ENCODE measurements at places on chromosomes 6 and 20.

DNA sequence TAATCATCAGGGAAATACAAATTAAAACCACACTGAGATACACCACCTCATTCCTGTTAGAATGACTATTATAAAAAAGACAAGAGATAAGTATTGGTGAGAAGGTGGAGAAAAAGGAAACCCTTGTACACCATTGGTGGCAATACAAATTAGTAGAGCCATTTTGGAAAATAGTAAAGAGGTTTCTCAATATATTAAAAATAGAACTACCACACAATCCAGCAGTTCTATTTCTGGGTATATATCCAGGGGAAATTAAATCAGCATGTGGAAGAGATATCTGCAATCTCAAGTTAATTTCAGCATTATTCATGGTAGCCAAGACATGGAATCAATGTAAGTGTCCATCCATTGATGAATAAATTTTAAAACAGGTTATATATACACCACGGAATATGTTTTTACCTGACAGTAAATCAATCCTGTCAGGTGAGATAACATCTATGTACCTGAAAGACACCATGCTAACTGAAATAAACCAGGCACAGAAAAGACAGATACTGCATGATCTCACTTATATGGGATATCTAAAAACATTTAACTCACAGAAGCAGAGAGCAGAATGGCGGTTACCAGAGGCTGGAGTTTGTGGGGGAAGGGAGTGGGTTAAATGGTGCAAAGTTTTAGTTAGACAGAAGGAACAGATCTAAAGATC, 64.1 kb downstream of the SHPRH start:
- no peak for DNase-seq

GRCh38 chr6:17928514-17929430, 58.7 kb downstream of the KIF13A start:
- no peak for DNase-seq

- peak; percentile 66 for DNase-seq
Observed at GRCh38 chr20:17992224-17992637, 23.4 kb downstream of the MGME1 start.

- DNase-seq, result peak; percentile 33
Observed at GRCh38 chr20:45347936-45348778, at the start of gene SDC4. Gene SDC4 (minus strand): TSS chr20:45348424. CDS start chr20:45348384, 40 bp downstream.

DNA sequence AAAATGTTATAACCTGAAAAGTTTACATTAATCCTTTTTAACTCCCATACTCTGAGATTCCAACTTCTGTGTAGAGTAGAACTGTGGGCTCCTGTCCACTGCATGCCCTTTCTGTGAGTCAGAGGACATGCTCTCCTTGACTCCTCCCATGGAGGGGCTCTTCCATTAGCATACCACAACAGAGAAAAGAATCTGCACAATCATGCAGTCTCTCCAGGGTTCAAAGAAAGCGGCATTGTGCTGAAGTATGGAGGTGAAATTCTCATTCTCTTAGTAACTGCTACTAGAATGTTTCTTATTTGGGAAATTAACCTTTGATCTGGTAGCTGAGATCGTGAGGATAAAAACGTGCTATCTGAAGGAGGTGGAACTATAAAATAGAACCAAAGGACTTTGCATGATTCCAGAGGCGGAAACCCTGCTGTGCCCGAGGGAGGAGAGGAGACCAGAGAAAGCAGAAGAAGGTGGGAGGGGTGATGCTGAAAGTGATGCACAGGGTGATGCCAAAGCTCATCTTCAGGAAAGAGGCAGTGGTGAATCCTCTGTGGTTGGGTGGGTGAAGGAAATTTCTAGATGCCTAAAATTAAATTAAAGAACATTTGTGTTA, 202.2 kb upstream of the PCSK2 start:
- DNase-seq, result no peak

DNA sequence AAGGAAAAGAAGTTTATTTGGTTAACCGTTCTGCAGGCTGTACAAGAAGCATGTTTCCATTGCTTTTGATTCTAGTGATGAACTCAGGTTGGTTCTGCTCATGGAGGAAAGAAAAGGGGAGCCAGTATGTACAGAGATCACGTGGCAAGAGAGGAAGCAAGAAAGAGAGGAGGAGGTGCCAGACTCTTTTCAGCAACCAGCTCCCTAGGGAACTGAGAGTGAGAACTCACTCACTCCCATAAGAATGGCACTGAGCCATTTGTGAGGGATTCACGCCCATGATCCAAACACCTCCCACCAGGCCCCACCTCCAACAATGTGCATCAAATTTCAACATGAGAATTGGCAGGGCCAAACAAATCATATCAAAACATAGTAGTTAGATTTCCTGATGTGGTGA, 649.1 kb downstream of the EPM2A start:
- no peak for DNase-seq

DNA sequence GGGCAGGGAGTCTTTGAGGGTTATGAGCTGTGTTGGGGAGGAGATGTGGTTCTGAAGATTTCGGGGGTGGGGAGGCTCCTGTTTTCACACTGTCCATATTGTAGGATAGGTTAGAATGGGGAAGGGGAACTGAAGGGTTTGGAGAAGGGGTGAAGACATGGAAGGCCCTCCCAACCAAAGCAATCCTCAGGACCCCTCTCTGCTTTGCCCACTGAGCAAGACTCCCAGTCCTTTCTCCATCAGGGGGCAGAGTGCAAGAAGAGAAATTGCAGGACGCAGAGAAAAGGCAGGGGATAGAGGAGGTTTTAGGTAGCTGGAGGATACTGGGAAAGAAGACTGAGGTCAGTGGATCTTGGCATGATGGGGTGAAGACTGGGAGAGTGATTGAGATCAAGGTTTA, 3.9 kb downstream of the SYNGAP1 start:
- no peak for DNase-seq

DNA sequence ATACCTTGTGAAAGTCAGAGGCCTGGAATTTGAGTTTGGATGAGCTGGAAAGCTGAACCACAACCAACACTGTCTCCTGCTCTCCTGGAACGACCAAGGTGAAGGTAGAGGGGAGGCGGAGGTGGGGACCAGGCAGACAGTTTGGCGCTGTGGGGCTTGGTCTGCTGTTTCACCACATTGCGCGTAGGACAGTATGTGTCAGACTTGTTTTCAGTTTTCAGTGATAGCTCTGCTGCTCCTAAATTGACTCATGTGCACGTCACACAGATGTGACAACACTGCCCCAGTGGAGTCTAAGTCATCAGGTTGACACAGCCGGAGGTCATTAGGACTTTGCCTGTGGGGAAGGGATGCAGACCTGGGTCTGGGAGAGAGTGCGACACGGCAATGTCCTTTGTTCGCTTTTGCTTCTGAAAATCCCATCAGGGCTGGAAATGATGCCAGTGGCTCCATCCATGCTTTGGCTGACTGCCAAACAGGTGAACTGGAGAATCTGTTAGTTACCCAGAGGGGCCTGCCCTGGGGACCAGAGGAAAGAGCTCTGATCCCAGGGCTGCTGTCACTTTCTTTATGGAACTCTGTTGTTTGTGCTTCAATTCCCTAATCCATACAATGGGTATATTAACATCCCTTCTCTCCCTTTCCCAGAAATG, 255.5 kb downstream of the CDC5L start:
- DNase-seq, result peak; percentile 79

DNA sequence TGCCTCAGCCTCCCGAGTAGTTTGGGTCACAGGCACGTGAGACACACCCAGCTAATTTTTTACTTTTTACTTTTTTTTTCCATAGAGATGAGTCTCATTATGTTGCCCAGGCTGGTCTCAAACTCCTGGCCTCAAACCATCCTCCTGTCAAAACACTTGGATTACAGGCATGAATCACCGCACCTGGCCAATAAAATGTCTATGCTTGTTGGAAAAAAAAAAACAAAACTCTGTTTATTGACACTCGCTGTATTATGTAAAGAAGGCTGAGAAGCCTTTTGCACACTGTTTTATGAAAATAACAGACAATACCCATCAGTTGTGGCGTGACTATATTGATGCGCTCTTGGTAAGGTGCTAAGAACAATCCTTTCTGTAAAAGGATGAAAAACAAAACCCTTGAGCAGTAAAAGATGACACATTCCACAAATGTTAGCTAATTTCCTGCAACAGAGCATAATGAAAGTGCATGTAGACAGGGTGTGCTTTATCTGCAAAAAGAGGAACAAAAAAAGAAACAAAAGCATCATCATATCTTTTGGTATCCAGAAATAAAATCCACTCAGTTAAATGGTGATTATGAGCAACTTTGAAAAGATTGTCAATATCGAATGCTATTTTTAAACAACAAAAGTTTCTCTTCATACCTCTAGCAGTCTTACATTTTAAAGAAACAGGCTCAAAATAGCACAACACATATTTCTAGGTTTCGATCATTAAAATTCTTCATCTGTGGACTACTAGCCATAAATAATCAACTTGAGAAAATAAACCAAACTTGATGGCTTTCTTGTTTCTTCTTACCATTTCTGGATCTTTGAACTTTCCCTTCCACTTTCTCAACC, 108.3 kb upstream of the PHACTR1 start:
- DNase-seq, result no peak

DNA sequence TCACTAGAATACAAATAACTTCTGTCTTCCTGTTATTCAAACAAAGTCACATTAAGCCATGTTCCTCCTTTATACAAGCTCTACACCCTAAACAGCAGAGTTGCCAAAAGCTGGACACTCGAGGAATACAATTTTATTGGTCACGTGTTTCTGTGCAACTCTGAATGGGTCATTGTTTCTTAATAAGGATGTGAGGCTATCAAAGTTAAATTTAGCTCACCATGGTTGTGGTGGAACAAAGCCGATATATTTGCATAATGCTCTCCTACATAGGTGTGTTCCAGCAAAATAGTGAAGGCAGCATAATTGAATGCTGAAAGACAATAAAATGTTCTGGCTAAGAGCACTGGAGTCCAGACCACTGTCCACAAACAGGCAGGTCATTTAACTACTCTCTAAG, 36.9 kb upstream of the CD2AP start:
- DNase-seq, result no peak

GRCh38 chr6:129233458-129234134, 350.7 kb downstream of the LAMA2 start:
- no peak for DNase-seq

DNA sequence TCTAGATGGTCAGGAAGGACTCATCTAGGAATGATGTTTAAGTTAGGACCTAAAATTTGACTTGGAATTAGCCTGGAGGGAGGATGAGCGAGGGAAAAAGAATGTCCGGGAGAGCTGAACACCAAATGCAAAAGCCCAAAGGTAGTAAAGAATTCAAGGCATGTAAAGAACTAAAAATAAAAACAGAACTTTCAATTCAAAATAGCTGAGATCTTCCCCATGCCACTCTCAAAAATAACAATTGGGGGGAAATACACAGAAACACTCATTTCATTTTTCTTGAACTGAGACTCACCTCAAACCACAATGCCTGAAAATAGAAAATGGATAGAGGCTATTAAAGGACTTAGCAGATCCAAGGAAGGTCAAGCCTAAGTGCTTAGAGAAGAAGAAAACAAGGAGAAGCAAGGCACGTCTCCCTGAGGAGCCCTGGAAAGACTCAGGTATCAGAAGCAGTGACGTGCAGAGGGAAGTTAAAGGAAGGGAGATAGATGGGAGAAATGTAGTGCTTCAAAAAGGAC, 10.4 kb downstream of the PXT1 start:
- no peak for DNase-seq

GRCh38 chr6:119643876-119644275, 294.3 kb upstream of the MAN1A1 start:
- DNase-seq, result no peak

- no peak for DNase-seq
Observed at GRCh38 chr6:169312658-169313346, 59.2 kb upstream of the THBS2 start.

DNA sequence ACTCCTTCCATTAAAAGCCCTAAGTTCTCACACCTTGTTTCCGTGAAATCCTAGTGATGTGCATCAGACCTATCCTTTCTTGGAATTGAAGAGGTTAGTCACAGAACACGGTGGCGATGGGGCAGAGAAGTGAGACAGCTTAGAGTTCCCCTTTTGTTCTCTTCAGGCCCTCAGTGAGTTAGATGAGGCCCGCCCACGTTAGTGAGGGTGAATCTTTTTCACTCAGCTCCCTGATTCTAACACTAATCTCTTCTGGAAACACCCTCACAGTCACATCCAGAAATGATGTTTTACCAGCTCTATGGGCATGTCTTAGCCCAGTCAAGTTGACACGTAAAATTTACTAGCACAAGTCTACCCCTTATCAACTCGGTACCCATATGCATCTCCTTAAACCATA, 172.7 kb upstream of the NOX3 start:
- peak; percentile 49 for DNase-seq

- DNase-seq, result no peak
Observed at GRCh38 chr6:97668716-97669115, 385.7 kb upstream of the MMS22L start.

GRCh38 chr6:146026873-146027272, 2.0 kb upstream of the GRM1 start:
- no peak for DNase-seq

GRCh38 chr6:145830612-145831011, 16.0 kb upstream of the FBXO30 start:
- no peak for DNase-seq

- no peak for DNase-seq
Observed at GRCh38 chr6:134035823-134036296, 16.6 kb downstream of the SLC2A12 start.

- no peak for DNase-seq
Observed at GRCh38 chr6:13147376-13147775, 181.0 kb downstream of the TBC1D7 start.

DNA sequence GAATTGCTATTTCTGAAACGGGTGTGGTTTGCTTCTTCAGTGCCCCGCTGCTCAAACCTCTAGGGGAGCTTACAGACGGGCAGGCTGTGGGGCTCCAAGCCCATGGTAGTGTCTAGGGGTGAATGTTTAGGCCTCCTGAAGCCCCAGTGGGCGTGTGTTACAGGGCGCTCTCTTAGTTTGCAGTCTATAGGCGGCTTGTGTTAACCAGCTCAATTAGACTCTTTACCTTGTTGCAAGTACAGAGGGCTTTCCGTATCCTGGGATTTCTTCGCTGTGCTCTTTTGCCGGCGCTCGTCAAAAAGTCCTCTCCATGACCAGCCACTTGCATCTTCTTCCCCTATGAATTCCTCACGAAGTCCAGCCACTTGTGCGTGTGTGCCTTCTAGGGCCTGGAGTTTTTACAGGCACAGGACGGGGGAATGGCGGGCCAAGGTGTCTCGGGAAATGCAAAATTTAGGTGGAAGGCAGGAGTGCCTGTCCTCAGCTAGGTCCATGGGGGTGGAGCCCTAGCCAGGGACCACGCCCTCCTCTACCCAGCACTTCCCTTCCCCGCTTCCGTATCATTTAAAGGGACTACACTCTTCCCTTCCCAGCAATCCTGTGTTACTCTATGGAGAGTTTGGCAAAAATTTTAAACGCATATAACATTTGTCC, 94.5 kb downstream of the HTR1B start:
- DNase-seq, result no peak

- DNase-seq, result no peak
Observed at GRCh38 chr20:59152559-59153354, 10.9 kb upstream of the ZNF831 start.
